Kidney capillary endothelial cell (primary cell): ENCODE measurements at places on chromosomes 3 and 15.

DNA sequence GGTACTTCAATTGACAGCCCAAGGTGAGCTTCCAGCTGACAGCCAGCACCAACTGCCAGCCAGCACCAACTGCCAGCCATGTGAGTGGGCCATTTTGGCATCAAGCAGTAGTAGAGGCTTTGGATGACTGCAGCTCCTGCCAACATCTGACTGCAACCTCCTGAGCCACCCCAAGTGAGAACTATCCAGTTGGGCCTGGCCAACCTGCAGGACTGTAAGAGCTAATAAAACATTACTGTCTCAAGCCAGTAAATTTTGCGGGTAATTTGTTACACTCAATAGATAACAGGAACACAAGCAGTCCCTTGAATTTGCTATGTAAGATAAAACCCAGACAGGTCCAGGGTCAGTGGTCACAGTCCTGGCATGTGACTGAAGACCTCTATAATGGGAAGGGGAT, 29.7 kb downstream of the EPHB1 start:
- no peak for DNase-seq

- DNase-seq: peak; percentile 64
These were observed 125.8 kb downstream of the PGPEP1L start for GRCh38 chr15:98881526-98882520.

DNA sequence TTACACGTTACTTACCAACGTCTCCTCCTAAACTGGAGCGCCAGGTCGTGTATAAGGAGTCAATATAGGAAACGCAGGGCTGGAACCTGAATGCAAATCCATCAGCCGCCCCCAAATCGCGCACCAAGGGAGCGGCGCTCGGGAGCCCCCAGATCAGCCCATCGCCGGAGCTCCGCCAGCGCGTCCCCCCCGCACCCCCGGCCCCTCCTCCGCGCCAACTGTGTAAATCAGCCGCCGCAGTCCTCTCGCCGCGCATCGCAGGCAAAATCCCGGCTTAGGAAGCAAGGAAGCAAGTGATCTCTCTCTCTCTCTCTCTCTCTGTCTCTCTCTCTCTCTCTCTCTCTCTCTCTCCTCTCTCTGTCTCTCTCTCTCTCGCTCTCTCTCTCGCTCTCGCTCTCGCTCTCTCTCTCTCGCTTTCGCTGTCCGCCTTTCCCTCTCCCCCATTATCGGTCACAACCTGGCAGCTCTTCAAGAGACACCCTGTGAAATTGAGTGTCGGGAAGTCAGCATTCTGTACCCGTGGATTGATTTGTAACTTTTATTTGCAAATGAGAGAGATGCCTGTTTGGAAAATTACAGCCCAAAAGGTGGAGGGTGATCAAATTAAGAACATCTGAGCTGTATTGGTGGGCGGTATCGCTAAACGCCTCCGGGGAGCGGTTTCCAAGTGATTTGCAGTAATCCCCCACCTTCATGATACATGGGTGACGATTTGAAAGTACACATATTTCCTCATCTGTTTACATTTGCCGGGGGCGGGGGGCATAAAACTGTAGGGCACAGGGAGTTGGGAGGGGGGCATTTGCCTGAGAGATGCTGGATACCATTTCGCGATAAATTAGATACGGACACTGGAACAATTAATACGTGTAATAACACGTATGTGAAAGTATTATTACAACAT, 645 bp upstream of the SLITRK3 start:
- no peak for DNase-seq

DNA sequence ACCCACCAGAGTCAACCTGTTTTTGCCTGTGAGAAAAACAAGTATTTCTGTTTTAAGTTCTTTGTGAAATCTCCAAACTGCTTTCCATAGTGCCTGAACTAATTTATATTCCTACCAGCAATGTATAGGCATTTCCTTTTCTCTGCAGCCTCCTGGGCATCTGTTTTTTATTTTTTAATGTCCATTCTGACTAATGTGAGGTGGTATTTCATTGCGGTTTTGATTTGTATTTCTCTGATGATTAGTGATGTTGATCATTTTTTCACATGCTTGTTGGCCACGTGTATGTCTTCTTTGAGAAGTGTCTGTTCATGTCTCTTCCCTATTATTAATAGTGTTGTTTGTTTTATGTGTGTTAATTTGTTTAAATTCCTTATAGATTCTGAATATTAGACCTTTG, 820.5 kb downstream of the MCTP2 start:
- no peak for DNase-seq

DNA sequence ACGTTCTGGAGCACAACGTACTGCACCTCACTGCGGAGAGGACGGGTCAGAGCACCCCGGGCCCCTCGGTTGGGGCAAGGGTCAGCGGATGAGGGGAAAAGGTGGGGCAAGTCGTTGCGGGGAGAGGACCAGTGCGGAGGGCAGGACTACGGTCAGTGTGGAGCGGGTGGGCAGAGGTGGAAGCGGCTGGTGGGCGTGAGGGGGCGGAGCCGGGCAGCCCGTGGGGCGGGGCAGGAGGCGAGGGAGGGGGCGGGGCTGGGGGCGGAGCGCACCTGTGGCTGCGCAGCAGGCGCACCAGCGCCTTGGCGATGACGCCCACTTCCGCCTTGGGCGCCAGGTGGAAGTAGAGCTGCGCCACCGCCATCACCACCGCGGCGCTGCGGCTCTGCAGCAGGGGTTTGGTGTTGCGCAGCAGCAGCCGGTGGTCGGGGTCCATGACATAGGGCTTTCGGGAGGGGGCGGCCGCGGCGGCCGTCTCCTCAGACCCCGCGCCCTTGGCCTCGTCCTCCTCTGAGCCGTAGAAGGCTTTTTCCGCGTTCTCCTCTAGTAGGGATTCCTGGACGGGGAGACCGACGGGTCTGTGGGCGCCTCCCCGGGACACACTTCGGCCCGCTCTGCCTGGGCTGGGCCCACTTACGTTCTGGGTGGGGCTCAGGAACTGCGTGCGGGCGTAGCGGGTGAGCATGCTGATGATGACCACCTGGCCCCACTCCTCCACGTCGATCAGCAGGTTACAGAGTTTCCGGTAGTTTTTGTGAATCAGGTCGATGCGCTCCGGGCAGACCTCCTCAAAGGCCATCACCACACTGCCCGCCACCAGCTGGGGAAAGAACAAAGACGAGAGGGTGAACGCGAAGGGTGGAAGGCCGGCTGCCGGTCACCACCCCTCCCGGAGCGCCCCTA, 29.2 kb downstream of the AP3B2 start:
- DNase-seq: no peak

DNA sequence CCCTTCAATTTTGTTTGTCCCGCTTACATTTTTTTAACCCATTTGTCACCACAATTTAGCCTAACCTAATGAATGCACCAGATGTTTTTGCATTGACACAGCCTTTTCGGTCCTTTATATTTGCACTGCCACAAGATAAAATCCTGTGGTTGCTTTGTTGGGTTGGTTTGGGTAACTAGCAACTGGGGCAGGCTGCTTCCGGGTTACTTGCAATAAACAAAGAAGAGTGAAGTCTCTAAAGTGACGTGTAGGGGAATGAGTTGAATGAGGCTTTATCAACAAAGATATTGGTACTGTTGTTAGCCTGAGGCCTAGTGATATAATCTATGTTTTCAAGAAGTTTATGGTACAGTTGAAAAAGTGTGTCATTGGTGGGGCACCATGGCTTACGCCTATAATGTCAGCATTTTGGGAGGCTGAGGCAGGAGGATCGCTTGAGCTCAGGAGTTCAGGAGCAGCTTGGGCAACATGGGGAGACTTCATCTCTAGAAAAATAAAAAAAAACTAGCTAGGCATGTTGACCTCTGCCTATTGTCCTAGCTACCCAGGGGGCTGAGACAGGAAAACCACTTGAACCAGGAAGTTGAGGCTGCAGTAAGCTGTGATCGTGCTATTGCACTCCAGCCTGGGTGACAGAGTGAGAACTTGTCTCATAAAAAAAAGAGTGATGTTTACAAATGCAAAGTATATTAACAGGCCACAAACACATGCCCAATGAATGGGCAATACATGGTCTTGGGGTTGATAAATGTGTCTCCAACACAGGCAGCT, 121.8 kb downstream of the OXSM start:
- no peak for DNase-seq

- no peak for DNase-seq
These were observed 7.6 kb downstream of the KLHL40 start for GRCh38 chr3:42692667-42693529.

DNA sequence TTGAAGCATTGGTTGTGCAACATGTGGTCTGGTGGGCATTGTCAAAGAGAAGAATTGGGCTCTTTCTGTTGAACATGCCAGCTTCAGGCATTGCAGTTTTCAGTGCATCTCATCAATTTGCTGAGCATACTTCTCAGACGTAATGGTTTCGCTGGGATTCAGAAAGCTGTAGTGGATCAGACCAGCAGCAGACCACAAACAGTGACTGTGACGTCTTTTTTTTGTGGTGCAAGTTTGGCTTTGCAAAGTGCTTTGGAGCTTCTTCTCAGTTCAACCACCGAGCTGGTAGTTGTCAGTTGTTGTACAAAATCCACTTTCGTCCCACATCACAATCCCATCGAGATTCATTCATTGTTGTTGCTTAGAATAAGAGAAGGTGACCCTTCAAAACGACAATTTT, 84.5 kb downstream of the NPAP1 start:
- no peak for DNase-seq

DNA sequence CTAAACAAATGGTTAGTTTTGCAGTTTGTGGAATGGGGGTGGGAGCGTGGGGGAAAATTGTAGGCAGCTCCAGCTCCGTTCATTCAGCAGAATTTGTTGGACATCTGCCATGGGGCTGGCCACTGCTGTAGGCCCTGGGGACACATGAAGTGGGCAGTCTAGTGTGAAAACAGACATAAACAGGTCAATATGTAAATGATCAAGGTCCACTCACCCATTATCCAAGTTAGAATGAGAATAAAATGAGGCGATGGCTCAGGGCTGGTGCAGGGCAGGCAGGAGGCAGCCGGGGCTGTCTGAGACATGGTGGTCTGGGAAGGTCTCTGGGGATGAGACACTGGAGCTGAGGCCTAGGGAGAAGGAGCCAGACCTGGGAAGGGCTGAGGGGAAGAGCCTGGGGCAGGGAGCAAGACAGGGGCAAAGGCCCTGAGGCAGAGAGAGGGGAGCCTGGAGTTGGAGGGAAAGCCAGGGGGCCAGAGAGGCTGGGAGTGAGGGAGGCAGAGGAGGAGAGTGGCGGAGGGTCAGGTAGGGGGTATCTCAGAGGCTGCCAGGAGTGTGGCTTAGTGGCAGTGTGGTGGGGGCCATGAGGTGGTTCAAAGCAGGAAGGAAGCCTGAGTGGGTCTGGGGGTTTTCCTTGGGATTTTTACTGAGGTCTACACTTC, 6.2 kb upstream of the SLC6A6 start:
- no peak for DNase-seq

DNA sequence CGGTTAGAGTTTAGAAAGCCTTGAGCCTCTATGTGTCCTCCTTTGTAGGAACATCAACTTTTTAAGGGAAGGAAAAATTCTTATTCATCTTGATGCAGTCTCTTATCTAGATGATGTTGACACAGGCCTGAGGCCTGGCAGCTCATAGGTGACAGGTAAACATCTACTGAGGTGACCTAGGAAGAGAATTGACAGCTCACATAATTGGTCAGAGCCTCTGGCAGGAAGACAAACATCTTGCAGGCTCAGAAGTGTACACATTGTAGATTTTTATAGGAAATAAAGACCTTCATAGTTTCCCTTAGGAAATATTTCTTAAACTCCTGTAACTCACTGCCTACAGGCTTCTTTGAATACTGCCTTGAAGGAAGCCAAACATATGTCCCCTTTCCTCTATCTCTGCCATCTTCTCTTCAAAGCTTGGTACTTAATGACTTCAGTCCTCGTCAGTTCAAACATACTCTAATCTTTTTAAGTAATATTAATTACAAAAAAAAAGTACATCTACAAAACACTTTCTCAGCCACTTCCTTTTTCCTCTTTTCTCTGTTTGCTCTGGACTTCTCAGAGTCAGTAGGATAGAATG, 341.3 kb downstream of the TBL1XR1 start:
- no peak for DNase-seq

- DNase-seq: peak; percentile 10
These were observed 203.5 kb upstream of the LINGO1 start for GRCh38 chr15:77836121-77836692.

DNA sequence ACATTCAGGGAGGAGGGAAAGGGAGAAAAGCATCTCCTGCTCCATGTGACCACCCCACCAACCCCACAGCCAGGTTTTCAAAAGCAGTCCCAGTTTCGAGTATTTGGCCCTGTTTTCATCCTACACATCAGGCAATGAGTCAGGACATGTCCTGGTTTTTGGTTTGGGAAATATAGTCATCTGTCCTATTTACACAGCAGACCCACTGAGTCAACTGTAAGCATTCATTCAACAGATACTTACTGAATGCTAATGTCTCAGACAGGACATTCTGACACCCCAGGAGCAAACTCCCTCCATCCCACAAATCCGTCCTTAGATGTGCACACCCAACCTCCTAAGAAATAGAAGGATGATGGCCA, 32.9 kb downstream of the IGDCC3 start:
- no peak for DNase-seq

GRCh38 chr3:133476971-133477375, 77.1 kb downstream of the BFSP2 start:
- DNase-seq: no peak
